Breast epithelium (tissue), 4 donors: ENCODE measurements at places on chromosomes 1 and 21. TPM values are rescaled to one million over a fixed set of nuclear protein-coding genes. Genes with fewer than 3 reads are reported as not detected.

- DNase-seq = no peak
- H3K27ac ChIP-seq = no peak overlapping the region
- H3K4me3 ChIP-seq = no peak overlapping the region
- no peaks in the 10 kb centered on the region for H3K36me3 ChIP-seq
- H3K27me3 ChIP-seq = no peaks in the 10 kb centered on the region
These were observed 388.0 kb downstream of the PLPP3 start for GRCh38 chr1:56191369-56191768.

DNA sequence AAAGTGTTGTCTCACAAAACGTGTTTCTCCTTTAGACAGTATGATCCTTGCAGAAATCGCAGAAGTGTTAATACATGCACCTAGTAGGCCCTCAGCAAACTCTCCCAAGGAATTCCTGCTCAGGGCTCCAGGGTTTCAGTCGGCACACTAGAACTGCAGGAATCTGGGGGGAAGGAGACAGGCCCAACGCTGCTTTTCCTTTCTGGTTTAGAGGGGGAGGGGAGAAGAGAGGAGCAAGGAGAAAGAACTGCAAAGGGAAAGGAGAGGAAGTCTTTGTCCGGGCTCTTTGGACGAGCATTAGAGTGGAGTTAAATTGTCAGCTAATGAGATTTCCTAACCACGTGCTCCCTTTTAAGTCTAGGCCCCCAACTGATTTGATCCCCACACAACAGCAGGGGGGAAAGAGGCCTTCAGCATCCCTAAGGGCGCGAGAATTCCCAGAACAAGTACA lies 103.7 kb upstream of the SOD1 start:
- H3K36me3 ChIP-seq = no peaks in the 10 kb centered on the region
- no peak for DNase-seq
- peaks cover 17% of the 10 kb centered on the region for H3K4me1 ChIP-seq
- H3K27me3 ChIP-seq = peaks cover 16% of the 10 kb centered on the region
- no peak overlapping the region for H3K4me3 ChIP-seq
- no peak overlapping the region for H3K27ac ChIP-seq

GRCh38 chr1:10694633-10695627 lies 101.5 kb downstream of the CASZ1 start:
- peak overlapping the region; percentile 91 for H3K4me3 ChIP-seq
- H3K27me3 ChIP-seq = no peaks in the 10 kb centered on the region
- no peaks in the 10 kb centered on the region for H3K36me3 ChIP-seq
- peak; percentile 85 for DNase-seq

The KRTAP19-2 gene
- not detected for total RNA-seq
